ENCODE measurements at places on chromosomes 5 and 9.

- no peak for DNase-seq
Measured at GRCh38 chr5:109695005-109695926, 5.5 kb downstream of the MAN2A1 start.

- no peak for DNase-seq
Measured at GRCh38 chr5:92687821-92688722, 892.9 kb downstream of the NR2F1-AS1 start.

DNA sequence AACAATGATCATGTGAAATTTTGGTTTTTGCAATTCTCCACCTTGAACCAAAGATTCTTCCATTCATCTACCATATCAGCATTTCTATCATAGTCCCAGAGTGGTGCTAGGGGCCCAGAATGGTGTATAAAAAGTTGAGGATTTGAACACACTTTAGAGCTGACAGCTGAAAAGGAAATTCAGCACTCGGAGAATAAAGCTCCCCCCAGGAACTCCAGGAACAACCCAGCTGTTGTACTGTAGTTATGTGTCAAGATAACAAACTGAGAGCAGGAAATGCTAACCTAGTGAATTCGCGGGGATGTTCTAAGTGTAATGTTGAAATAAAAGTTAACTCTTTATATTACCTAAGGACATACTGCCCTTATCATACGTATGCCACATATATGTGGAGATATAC lies 216.7 kb downstream of the NFIB start:
- DNase-seq, result no peak

DNA sequence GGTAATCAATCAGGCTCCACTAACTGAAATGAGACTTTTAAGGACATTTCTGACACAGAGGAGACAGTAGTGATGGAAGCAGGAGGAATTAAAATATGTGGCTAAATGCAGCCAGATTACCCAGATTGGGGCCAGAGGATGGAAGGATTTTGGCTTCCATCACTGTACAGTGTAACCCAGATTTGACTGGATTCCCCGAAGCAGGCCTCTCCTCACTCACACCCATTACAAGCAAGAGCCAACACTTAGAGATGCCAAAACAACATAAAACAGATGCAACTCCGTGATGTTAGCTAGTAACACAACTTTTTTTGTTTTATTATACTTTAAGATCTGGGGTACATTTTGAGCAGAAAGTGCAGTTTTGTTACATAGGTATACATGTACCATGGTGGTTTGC lies 17.6 kb downstream of the TEK start:
- no peak for DNase-seq

DNA sequence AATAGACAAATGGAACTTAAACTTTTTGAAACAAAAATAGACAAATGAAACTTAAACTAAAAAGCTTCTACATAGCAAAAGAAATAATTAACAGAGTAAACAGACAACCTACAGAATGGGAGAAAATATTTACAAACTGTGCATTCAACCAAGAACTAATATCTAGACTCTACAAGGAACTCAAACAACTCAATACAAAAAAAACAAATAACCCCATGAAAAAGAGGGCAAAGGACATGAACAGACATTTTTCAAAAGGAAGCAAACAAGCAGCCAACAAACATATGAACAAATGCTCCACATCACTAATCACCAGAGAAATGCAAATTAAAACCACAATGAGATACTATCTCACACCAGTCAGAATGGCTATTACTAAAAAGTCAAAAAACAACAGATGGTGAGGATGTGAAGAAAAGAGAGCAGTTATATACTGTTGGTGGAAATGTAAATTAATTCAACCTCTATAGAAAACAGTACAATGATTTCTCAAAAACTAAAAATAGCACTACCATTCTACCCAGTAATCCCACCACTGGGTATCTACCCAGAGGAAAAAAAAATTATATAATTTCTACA lies 170.8 kb upstream of the RGMB start:
- DNase-seq, result no peak

DNA sequence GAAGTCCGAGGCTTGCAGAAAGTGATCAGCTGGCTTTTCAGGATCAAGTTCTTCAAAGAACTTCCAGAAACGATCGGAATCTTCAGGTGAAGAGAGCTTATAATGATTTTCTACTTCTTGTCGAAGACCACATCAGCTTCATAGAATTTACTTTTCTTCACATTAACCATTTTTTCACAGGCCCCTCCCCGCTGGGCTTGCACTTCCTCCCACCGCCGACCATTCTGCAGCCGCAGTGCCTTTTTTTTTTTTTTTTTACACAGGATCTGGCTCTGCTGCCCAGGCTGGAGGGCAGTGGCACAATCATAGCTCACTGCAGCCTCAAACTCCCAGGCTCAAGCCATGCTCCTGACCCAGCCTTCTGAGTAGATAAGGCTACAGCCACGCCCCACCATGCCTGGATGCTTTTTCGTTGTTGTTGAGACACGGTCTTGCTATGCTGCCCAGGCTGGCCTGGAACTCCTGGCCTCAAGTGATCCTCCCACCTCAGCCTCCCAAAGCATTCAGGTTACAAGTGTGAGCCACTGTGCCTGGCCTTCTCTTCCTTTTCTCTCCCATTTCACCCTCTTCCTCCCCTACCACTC lies 15.3 kb upstream of the RNF130 start:
- DNase-seq, result no peak

DNA sequence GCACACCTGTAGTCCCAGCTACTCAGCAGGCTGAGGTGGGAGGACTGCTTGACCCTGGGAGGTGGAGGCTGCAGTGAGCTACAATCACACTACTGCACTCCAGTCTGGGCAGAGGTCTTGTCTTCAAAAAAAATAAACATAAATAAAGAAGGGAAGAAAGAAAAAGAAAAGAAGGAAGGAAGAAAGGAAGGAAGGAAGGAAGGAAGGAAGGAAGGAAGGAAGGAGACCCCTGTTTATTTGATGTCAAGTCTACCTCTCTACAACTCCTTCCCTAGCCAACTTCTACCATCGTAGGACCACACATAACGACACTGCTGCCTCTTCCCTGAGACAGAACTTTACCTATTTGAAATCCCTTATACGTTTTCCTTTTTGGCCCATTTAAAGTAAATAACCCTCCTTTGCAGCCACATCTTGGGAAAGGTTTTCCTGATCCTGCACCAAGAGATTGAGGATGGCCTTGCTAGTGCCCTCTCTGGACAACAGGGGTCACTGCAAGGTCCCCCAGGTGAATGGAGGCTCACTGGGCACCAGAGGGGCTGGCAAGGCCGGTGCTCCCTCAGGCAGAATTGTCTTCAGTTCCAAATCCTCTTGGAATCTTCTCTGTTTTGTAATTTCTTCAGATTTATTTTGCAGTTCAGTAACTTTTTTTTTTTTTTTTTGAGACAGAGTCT lies 10.5 kb downstream of the RPS14 start:
- DNase-seq, result no peak

Measured in activated T-cell treated with anti-CD3 and anti-CD28 coated beads, Interleukin-2, amount 50 U/mL, for 1 hour (primary cell).